Adipocyte (in vitro differentiated cells): ENCODE measurements at places on chromosomes 2 and 18.

GRCh38 chr2:207046724-207047123 lies 107.4 kb downstream of the CPO start:
- DNase-seq = no peak

GRCh38 chr2:225074366-225074765 lies 32.1 kb upstream of the DOCK10 start:
- no peak for DNase-seq

DNA sequence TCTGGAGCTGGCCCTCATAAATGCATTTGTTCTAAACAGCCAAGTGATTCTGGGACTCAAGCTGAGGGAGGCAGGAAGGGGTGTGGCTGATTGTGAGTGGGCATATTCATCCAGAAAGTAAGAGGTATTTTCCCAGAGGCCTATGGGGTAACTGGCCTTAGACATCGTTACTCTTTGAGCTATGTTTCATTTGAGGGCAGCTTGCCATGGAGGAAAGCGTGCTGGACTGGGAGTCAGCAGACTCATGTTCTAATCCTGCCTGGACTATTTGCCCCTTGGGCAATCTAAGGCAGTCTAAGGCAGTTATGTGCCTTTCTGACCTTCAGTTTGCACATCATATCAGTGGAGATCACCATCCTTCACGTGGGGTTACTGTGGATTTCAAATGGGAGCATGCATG lies 93.5 kb upstream of the SLC14A2 start:
- DNase-seq = peak; percentile 74

DNA sequence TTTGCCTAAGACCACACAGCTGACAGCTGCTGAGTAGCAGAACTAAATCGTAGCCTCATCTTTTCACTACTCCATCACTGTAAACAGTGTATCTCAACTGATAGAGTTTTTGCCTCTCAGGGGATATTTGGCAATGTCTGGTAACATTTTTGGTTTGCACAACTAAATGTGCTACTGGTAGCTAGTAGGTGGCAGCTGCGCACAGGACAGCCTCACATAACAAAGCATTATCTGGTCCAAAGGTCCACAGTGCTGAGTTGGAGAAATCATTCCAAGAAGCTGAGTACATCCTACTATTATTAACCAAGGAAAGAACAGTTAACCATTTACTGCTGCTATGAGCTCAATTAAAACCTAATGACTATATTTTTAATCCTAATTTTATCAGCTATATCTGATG lies 6.1 kb upstream of the CCDC102B start:
- no peak for DNase-seq

- DNase-seq = peak; percentile 73
Measured at GRCh38 chr2:53786352-53786704, 425 bp downstream of the ASB3 start.

GRCh38 chr18:57789759-57790158 lies 13.4 kb downstream of the ATP8B1 start:
- no peak for DNase-seq

DNA sequence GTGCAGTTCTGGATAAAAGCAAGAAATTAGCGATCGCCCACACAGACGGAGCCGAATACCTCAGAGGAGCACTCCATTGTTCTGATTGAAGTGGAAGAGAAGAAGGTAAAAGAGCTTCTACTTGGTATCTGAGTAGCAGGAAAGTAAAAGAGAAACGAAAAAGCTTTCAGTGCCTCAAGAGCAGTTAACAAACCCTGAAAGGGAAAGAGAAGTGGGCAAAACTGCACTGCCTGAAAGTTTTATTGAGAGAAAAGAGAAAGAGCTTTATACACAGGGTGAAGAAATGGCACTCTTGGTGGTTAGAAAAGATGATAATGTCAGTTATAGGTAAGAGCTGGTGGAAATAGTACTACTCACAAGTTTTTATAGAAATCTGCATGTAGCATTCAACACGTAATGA lies 192.8 kb downstream of the CDCA7 start:
- DNase-seq = no peak

- DNase-seq = no peak
Measured at GRCh38 chr2:127479866-127480743, 46.2 kb downstream of the IWS1 start.

GRCh38 chr2:30422444-30423040 lies 24.5 kb upstream of the LCLAT1 start:
- DNase-seq = peak; percentile 78

DNA sequence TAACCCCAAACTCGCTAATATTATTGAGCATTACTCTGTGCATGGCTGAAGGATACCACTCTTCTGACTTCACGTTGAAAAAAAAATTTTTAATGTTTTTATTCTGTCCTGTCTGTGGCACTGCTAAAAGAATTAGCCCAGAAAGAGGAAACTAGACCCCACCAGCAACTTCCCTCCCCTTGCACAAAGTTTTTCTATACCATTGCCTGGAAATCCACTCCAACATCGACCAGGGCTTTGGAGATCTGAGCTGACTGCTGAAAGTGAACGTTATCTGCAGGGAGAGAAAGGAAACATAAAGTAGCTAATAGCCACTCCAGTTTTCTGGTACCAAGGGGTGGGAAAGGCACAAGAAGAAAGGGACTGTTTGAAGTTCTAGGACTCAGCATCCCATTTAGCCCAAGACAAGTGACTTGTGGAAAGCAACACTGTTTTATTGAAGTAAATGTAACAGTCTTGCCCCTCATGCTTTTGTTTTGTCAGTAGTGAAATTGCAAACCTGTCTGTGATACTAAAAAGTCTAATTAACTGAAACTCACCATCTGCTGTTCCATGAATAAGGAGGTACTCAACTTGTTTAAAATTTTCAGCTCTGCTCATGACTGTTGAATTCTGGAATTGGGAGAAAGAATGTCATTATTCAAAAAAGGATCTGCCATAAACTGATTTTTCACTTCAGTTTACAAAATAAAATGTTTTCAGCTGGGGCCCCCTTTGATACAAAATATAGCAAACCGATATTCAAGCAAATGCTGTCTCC lies 79.1 kb downstream of the DPP4 start:
- DNase-seq = no peak

- peak; percentile 56 for DNase-seq
Measured at GRCh38 chr2:160351956-160352355, 141.7 kb downstream of the RBMS1 start.

GRCh38 chr18:62281684-62282083 lies 43.4 kb upstream of the TNFRSF11A start:
- DNase-seq = peak; percentile 85

DNA sequence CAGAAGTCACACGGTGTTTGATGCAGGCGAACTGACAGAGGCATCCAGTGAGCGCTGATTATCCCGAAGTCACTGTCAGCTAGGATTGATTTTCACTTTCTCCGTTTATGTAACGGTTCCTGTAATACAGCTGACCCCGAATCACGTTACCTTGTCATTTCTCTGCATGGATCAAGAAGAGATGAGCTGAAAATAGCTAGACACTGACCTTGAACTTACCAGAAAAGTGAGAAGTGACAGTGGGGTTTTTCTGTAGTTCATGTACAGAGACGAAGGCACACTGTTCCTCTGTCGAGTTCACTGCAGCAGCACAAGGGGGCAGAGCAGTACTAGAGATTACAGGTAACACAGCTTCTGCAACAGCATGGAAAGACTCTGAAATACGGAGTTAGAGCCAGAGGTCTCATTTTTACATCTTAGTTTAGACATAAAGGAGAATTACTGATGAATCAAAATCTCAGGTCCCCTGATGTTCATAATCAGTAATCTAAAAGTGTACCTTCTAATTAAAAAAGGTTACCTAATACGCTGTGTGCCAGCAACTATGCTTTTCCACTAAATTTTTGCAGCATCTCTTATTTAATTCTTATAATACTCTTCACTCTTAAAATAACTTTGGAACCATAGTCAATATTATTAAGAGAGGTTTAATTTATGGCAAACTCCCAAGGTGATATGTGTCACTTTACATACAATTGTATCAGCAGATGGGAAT lies 33.1 kb downstream of the ARHGAP15 start:
- DNase-seq = peak; percentile 21

DNA sequence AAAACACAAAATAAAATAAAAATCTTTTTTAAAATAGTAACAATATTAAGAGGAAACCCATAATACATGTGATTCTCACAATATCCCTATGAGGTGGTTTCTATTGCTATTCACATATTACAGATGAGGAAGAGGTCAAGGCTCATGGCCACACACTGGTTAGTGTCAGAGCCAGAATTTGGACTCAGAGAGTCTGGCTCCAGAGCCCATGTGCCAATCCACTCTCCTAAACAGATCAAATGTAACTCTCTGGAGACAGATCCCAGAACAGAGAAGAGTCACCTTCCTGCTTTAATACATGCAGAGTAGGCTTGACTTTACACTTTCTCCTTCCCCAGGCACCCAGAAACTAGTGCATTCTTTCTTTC lies 10.1 kb upstream of the SLC11A1 start:
- no peak for DNase-seq

DNA sequence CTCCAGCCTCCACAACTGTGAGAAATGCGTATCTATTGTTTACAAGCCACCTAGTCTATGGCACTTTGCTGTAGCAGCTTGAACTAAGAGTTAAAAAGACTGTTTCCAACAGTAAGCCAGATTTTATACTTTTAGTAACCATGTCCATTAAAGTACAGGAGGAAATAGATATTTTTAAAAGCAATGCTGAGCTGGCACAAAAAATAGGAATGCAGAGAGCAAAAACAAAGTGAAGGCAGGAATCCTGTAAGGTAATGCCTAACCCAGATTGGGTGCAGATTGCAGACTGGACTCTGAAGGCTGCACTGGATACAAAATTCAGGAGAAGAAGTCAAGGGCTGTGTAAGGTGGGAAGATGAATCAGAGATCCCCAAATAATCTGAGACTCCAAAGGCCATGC lies 55.5 kb downstream of the SH3YL1 start:
- no peak for DNase-seq

- no peak for DNase-seq
Measured at GRCh38 chr2:223950448-223951347, 5.6 kb upstream of the WDFY1 start.

DNA sequence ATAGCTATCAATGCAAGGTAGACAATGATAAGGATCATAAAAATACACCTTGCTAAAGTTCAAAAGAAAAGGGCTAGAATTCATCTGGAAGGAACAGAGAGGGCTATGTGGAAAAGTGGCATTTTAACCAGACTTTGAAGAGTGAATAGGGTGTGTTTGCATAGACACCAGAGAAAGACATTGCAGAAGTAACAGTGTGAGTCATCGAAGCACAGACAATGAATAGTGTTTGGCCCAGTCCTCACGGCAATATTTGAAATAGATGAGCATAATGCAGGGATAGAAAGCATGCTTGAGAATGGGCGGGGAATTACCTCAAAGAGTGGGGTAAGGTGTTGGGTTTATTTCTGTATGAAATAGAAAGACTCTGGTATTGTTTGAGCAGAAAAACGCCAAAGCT lies 24.2 kb downstream of the MYT1L start:
- DNase-seq = no peak

DNA sequence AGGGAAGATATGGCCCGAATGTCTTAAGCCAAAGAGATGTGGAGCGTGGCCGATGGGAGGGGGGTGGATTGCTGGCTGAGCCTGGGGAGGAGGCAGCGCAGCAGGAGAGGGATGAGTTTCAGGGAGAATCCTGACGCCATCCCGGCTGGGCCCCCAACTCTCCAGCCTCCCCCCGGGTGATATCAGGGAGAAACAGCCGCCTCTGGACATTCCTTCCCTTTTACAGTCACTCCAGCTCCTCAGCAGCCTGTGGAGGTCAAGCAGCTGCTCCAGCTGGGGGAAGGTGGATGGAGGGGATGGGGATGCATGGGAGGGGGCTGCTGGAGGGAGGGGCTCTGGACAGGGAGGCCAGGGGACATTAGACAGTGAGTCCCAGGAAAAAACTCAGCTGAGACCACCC lies 9.5 kb upstream of the DES start:
- no peak for DNase-seq

DNA sequence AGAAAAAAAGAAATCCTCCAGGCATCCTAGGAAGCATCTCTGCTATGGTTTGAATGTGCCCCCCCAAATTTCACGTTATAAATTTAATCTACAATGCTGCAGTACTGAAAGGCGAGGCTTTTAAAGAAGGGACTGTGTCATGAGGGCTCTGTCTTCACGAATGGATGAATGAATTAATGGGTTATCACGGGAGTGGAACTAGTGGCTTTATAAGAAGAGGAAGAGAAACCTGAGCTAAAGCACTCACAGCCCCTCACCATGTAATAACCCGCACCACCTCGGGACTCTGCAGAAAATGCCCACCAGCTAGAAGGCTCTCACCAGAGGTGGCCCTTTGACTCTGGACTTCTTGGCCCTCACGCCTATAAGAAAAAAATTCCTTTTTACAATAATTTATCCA lies 27.6 kb downstream of the RNU4ATAC start:
- DNase-seq = no peak

GRCh38 chr2:24617424-24617823 lies 126.4 kb downstream of the NCOA1 start:
- DNase-seq = no peak

- peak; percentile 81 for DNase-seq
Measured at GRCh38 chr2:216666461-216667233, 28.7 kb downstream of the IGFBP5 start.

DNA sequence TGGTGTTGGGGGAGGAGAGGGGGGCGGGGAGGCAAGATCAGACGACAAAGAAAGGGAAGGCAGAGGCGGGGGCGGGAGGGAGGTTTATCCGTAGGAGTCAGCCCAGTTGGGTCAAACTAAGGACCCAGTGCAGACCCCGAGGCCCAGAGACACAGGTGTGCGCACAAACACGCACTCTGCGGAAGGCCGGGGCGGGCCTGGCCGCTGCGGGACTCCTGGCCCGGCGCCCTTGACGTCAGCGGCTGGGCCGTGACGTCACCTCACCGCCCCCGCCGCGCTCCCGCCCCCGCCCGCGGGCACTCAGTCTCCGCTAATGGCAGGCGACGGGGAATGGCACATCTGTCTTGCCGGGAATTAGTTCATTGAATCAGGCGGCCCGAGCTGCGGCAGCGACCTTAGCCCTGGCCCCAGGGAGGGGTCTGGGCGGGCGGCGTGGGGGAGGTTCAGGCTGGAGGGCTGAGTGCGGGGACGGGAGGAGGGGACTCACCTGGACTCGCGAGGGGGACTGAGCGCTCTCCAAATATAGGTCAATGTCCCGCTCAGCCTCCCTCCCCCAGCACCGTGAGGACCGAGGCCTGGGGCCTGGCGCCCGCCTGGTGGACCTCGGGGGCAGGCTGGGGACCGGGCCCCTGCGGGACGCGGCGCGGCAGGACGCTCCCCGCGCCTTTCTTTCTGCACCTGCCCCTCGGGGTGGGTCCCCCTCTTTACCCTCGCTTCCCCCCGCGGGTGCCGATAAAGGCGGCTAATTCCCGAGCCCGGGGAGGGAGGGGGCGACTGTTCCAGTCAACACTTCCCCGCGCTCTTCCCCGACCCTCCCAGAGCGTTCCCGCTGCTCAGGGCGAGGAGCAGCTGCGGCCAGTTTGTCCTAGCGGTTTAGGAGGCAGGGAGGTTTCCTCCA lies 15.5 kb upstream of the ECEL1 start:
- DNase-seq = peak; percentile 48

- DNase-seq = peak; percentile 64
Measured at GRCh38 chr18:45164551-45164950, 450.7 kb upstream of the SLC14A2 start.
